ENCODE measurements at places on chromosomes 1 and 21.

- DNase-seq: no peak
These were observed 2.5 kb downstream of the USH2A start for GRCh38 chr1:216420746-216421145.

DNA sequence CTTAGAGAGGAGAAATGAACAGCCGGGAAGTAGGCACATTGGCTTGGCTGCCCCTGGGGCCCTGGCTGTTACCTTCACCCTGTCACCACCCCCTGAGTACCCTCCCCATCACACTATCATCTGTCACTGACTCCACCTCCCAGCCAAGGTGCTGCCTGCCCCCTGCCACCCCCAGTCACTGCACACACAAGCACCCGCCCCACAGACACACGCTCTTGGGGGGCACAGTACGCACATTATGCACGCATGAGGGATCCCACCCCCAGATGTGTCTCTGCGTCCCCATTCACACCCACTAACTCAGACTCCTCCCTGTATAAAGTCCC, 223.3 kb downstream of the PTPRU start:
- DNase-seq: no peak

- DNase-seq: no peak
These were observed 301.9 kb downstream of the NPHP4 start for GRCh38 chr1:5690291-5690690.

DNA sequence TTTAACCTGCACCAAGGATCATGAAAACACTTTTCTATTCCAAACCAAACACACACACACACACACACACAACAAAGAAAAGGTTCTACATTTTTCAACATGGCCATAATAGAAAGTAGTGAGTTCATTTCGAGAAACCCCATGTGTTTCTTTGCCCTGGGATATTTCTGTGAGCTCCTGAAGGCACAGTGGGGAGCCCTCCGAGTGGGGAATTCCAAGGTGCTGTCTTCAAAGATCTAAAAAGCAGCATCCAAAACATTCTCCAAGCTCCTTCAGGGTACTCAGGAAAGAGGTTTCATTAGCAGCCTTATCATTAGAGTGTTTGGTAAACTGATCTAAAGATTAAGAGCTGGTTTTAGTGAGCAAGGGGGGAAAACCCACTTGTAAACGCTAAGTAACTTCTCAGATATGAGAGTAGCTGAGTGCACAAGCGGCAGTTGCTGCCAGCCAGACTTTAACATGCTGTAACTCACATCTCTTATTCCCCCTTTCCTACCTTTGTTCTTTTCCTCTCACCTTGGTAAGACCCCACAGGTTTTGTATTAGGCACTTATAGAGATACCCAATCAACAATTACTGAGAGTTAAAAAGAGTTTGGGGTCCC, 38.3 kb downstream of the ZC3H11B start:
- no peak for DNase-seq

DNA sequence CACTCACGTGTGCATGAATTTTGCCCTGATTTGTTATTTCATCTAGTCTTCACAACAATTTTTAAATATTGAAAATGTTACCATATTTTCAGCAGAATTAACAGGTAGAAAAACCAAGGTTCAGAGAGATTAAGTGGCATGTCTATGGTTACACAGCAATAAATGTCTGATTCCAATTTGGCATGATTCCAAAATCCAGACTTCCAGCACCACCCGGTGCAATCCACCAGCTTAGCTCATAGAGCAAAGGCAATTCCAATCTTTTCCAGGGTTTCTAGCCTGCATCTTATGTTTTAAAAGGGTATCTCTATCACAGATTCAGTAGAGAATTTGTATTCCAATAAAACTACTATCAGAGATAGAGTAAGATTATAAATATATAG, 161.8 kb downstream of the TPR start:
- DNase-seq: no peak

GRCh38 chr1:208115924-208116640, 128.1 kb downstream of the PLXNA2 start:
- no peak for DNase-seq

DNA sequence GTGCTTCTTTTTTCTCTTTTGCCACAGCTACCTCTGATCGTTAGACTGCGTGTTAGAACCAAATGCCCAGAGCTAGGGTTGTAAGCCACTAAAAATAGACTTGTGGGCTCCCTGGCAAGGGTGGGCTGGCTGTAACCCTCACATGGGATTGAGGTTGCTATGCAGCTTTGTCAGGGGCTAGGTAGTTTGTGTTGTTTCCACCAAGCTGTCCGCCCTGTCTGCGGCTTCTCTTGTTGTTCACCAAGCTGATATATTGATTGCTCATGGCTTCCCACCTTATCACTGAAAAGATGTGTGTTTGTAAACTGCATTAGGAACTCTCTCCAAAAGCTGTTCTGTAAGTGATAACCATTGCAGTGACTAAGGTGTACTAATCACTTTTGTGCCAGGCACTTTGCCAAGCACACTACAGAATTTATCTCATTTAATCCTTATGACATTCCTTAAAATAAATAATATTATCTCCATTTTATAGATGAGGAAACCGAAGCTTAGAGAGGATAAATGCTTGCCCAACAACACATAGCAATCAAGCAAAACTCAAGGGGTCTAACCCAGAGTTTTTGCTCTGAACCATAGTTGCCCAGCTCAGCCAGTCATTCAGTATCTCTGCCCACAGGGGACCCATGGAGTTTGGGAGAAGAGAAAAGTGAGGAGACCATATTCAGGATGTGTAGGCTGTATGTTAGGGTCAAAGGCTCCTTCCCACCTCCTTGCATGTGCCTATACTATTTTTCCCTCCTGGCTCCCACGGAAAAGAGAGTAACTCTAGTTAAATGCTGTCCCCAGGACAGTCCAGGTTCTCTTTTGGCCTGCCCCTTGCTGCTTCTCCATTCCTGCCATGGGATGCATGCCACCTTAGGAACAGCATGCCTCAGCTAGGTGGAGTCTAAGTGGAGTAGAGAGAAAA, 42.2 kb upstream of the TARBP1 start:
- no peak for DNase-seq

GRCh38 chr21:25790122-25790877, 55.5 kb downstream of the GABPA start:
- DNase-seq: peak; percentile 42

GRCh38 chr1:207804721-207805468, 53.0 kb downstream of the CD46 start:
- DNase-seq: no peak

GRCh38 chr1:162210196-162210595, 140.7 kb downstream of the NOS1AP start:
- DNase-seq: no peak

- no peak for DNase-seq
These were observed 120.0 kb downstream of the NGF start for GRCh38 chr1:115218034-115218405.

DNA sequence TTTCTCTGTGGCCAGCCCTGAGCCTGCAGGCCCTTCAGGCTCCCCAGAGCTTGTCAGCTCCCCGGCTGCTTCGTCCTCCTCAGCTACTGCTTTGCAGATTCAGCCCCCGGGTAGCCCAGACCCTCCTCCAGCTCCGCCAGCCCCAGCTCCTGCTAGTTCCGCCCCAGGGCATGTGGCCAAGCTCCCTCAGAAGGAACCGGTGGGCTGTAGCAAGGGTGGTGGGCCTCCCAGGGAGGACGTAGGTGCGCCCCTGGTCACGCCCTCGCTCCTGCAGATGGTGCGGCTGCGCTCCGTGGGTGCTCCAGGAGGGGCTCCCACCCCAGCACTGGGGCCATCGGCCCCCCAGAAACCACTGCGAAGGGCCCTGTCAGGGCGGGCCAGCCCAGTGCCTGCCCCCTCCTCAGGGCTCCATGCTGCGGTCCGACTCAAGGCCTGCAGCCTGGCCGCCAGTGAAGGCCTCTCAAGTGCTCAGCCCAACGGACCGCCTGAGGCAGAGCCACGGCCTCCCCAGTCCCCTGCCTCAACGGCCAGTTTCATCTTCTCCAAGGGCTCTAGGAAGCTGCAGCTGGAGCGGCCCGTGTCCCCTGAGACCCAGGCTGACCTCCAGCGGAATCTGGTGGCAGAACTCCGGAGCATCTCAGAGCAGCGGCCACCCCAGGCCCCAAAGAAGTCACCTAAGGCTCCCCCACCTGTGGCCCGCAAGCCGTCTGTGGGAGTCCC, 45.4 kb downstream of the YARS1 start:
- no peak for DNase-seq

- no peak for DNase-seq
These were observed 268.5 kb downstream of the BRINP2 start for GRCh38 chr1:177439301-177439700.

DNA sequence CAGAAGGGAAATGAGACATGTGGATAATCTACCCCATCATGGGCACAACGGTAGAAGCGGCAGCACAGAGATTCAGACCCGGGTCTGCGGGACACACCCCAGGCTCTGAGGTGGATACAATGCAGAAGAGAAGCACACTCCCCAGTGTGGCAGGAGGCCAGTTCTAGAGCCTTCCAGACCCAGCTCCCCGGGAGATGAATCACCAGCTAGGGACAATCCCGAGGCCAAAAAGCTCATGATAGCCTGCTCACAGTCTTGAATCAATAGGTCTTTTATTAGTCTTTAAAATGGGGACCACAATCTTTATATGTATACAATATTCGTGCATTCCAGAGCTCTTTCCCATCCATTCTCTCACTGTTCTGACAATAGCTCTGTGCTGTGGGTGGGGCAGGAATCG, 57.3 kb upstream of the DIRAS3 start:
- no peak for DNase-seq

DNA sequence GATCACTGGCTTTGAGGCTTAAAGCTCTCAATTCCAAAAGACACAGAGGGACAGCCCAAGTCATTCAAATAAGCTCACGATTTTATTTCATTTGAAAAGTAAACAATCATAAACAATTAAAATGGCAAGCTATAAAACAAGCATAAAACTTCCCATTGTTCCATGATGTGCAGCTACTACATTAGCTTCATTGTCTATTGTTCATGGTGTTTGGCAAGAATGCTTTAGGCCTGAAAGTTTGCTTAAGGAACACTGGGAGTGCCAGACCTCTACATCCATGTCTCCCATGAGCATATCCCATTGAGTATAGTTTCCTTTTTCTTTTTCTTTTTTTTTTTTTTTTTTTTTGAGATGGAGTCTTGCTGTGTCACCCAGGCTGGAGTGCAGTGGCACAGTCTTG, 286.1 kb upstream of the ESRRG start:
- DNase-seq: no peak

DNA sequence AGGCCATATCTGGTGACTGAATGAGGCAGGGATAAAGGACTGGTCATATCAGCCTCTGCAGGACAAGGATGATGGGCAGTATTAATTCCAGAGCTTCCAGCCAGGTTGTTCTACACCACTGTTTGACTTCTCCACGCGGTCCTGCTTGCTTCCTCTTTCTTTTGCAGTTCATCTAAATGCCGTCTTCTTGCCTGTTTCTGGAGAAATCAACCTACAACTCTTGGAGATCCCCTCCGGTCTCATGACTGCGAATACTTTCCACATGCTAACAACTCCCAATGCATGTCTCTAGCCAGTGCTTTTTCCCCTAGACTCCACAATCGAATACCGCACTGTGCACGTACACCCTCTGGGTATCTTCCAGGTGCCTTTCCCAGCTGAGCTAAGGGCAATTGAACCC, 14.1 kb upstream of the TIAM1 start:
- DNase-seq: no peak

DNA sequence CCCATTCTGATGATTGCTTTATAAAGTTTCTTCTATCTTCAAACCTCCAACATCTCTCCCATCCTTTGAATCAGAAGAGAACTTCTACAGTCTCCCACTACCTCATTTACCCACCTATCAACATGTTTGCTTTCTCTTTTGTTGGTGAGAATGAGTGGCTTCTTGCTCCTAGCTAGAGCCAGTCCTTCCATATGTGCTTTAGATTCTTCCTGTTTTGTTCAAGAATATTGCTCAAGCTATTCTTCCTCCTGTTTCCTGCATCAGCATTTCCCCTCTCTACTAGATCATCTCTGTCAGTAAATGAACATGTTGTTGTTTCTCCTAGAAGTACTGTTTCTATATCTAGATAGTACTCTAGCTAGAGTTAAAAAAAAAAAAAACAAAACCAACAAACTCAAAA, 6.3 kb downstream of the ATF6 start:
- peak; percentile 30 for DNase-seq

DNA sequence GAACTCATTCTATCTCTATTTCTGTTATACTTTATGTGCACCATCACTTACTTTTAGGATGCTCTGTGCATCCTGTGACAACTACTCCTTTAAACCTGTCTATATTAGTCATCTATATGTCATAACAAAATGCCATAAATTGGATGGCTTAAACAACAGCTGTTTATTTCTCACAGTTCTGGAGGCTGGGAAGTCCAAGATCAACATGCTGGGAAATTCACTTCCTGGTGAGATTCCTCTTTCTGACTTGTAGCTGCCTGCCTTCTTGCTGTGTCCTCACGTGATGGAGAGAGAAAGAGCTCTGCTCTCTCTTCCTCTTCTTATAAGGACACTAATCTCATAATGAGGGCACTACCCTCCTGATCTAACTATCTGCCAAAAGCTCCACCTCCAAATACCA, 62.3 kb upstream of the RCOR3 start:
- no peak for DNase-seq

GRCh38 chr1:58454807-58455206, 91.7 kb downstream of the OMA1 start:
- DNase-seq: no peak

- DNase-seq: no peak
These were observed 46.3 kb downstream of the COL18A1 start for GRCh38 chr21:45451091-45451740.

- peak; percentile 21 for DNase-seq
These were observed 16.0 kb downstream of the DHRS3 start for GRCh38 chr1:12601700-12602658.

- DNase-seq: no peak
These were observed 16.5 kb upstream of the BCAS2 start for GRCh38 chr1:114597949-114598348.

- no peak for DNase-seq
These were observed 22.5 kb downstream of the MAN1A2 start for GRCh38 chr1:117389779-117390178.

DNA sequence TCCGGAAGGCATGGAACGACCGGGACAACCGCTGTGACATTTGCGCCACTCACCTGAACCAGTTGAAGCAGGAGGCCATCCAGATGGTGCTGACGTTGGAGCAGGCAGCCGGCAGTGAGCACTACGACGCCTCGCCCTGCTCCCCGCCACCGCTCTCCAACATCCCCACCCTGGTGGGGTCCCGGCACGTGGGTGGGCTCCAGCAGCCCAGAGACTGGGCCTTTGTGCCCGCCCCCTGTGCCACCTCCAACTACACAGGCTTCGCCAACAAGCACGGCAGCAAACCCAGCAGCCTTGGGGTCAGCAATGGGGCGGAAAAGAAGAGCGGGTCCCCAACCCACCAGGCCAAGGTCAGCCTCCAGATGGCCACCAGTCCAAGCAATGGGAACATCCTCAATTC, 212.1 kb downstream of the KIF26B start:
- no peak for DNase-seq

DNA sequence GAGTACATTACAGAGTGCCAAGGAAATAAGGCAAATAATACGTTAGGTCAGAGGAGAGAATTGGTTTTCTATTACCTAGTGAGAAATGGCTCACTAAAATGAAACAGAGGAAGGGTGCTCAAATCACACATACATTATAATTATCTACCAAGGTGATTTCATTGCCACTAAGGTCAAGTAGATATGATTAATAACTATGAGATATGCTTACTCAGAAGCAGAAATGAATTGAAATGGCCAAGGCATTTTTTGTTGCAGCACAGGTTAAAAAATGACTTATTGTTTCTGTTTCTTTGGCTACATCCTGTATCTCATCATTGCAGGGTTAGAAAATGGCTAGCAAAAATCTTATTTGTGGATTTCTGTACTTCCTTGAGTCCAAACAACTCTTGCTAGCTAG, 154.5 kb upstream of the GORAB start:
- DNase-seq: no peak

All from activated CD4-positive, alpha-beta T cell treated with anti-CD3 and anti-CD28 coated beads, Interleukin-10, Interleukin-2, amounts not matched to agents 100 ng/mL and 50 ng/mL, durations not matched to agents 16 hours and 8 hours (primary cell).